ENCODE measurements at places on chromosomes 2 and 18.
A peak's percentile ranks its signal among the peaks of the same experiment; 100 is the strongest.

DNA sequence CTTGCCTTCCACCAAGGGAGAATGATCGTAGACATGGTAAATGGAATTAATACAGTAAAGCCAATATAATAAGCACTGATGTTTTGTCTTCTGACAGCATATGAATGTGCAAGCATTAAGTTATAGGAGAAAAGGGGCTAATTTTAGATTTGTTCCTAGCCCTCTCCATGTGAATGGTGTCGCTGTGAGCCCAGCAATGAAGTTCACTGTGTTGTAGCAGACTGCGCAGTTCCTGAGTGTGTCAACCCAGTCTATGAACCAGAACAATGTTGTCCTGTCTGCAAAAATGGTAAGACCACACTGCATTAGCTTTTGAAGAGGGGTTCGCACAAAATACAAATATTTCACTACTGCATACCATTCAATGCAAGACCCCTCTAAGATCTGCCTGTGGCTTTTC is 25.6 kb downstream of the VWC2L start:
- no peak for DNase-seq

- DNase-seq = no peak
Measured at GRCh38 chr2:222481941-222482340, 57.6 kb downstream of the SGPP2 start.

- no peak for DNase-seq
Measured at GRCh38 chr2:18752022-18752493, 162.7 kb upstream of the NT5C1B start.

DNA sequence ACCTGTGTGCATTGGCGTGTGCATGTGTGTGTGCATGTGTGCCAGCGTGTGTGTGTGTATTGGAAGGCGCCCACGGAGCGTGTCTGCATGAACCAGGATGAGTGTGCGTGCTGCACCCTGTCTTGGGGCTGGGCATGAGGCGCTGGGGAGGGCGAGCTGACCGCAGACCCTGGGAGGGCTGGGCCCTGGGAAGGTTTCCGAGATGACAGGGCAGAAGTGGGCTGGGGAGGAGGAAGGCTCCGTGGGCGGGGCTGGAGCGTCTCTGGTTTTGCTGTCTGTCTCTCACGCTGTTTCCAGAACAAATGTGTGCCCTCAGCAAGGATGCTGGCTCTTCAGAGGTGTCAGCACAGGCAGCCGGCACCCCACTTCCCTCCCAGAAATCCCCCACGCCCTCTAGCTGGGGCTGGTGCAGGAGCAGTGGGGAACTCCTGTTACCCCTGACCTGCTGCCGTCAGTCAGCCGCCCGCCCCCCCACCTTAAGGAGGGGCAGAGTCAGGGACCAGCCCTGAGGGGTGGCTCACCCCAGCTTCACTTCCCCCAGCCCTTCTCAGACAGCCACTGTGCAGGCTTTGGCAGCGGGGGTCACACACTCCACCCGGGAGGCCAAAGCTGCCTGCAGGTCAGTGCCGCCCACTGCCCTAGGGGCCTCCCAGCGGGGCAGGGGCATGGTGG is at the start of gene GPR35:
TSS of gene GPR35 (plus strand) at position 531 of the 672 bp plus-strand sequence. CDS start 4,473 bp downstream, outside the sequence.
- DNase-seq = peak; percentile 88

GRCh38 chr2:110829413-110830146 is 97.2 kb downstream of the ACOXL start:
- no peak for DNase-seq

Data from activated CD4-positive, alpha-beta T cell treated with anti-CD3 and anti-CD28 coated beads for 48 hours (primary cell).